ENCODE measurements at places on chromosomes 3 and 15.

DNA sequence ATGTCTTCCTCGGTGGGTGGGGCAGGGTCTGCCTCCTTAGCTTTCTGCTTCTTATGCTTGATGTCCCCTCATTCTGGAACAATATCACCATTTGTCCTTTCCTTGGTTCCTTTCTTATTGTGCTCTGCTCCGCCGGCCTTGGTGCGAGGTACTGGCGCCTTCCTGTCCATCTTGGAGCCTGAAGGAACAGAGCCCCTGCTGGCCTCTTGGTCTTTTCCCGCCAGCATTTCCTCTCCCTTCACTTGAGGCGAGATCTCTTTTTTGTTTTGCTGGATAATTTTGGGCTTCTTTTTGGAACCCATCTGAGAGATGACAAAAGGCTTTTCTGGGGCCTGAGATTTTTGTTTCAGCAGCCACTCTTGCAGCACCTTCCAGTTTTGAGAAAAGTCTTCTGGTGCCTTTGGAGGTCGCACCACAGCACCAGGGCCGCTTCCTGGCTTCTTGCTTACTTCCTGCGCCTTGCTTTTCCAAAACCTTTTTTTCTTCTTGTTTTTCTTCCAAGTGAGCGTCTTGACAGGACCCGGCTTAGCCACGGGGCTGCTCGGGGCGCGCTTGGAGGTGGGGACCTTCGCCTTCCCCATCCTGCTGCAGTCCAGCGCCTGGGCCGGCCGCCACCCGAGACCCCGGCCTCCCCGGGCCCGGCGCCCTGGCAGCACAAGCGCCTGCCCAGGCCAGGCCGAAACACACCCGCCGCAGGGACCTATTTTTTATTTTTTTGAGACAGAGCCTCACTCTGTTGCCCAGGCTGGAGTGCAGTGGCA is 127.1 kb downstream of the KLF13 start:
- no peak for DNase-seq

DNA sequence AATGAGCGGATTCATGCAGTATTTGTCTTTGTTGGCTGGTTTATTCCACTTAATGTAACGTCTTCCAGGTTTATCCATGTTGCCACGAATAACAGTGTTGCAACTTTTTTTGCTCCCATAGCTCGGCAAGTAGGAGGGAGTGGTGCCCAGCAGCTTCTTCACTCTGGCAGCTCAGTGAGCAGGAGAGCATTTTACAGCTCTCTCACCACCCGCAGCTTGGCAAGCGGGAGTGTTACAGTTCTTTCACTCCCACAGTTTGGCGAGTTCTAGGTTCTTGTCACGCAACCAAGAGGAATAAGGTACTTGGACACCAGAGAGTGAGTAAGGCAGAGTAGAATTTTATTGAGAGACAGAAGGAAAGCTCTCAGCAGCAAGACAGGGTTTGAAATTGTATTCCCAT is 935.2 kb downstream of the TBL1XR1 start:
- DNase-seq = no peak

DNA sequence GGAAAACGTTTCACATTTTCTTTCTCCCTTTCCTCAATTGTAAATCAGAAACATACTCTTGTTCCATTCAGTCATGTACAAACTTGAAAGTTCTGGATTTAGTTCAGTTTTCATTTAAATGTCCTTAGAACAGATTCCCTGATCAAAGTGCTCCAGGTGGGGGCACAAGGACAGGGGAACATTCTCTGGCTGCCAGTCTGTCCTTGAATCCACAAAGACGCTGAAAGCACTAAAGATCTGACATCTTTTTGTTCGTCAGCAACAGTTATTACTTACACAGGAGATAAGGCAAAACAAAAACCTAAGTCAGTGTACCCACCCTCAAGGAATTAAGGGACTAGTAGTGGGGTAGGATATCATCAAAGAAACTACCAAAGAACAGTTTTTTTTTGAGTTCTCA is 139.2 kb downstream of the GHSR start:
- DNase-seq = no peak

GRCh38 chr3:150015901-150016300 is 45.2 kb upstream of the PFN2 start:
- no peak for DNase-seq

DNA sequence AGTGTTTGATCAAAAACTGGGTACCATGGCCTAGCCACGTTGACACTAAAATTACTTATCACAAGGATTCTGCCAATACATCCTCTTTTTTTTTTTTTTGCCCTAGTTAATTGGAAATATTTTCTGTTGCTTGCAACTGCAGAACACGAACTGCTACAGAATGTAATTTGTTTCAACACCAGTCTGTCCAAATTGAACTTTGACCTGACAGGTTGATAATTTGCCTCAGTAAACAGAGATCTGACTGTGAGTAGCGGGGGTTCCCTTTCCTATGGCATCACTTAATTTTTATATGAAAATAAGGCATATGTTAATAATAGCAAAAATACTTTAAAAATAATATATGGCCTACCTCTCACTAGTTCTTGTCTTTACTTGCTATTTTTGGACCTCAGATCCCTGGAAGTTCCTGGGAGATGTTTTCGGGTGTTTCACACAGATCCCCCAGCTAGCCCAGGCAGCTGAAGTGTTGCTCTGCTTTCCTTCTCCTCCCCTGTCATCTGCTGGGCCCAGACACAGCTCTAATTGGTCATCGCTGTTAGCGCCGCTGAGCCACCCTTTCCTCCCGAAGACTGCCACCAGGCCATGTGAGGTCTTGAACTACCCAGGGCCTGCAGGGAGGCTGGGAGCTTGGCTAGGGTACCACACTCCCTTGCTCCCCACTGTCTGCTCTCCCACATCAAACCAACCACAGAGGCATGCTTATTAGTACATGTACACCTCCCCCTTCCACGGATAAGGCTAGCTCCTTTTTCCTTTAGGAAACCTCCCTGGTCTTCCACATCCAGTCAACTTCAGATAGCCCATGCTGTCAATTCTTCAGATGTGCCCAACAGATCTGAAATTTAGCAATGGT is 89.8 kb upstream of the RNF7 start:
- DNase-seq = no peak

DNA sequence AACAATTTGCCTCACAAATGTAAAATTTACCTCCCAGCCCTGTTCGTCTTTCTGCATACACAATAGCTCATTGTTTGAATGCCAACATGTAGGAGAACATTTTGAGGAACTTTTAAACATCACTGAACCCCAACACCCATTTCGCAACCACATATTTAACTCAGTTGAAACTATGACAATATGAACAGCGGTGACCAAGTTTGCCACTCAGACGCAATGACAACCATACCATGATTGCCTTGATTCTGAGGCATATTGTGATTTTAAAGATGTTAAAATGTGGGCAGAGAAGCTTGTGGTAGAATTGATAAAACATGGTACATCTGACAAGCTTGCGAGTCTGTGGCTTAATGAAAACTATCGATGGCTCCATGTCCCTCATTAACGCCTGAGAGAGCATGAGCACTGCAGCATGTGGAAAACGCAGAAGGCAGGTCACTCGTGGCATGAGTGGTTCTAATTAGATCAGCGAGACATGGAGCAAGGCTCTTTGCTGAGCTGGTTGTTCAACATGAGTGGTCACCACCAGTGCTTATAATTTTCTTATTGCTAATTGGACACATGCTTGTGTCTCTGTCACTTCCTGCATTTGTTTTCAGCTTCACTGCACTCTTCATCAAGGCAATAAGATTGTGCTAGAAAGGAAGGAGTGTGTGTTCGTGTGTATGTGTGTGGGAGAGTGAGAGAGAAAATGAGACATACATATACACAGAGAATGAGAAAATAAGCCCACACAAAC is 116.8 kb downstream of the CHST2 start:
- no peak for DNase-seq

DNA sequence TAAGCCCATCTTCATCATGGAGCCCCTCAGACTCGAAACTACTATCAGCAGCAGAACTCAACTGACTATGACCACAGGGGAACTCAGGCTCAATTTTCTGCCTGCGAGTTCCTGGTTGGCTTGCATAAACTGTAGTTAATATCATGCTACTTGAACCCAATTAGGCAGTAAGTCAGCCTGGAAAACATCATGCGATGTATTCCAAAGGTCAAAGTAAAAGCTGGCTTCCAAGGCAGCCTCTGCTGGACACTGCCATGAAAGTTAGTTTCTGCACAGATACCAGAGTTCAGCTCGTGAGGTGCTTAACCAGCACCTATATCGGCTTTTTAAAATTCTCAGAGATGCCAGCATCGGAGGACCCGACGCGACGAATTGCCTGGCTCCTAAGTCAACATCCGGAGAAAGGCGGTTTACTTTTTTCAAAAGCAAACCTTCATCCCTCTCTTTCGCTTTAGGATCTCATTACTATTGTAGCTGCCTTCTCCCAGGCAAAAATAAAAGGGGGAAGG is 3.8 kb downstream of the ANP32A start:
- DNase-seq = no peak

GRCh38 chr15:69535101-69535638 is 82.6 kb downstream of the RPLP1 start:
- no peak for DNase-seq

GRCh38 chr3:4776980-4777581 is 202.2 kb upstream of the BHLHE40 start:
- no peak for DNase-seq

- no peak for DNase-seq
Measured at GRCh38 chr3:76943058-76943457, 96.8 kb upstream of the ROBO2 start.

DNA sequence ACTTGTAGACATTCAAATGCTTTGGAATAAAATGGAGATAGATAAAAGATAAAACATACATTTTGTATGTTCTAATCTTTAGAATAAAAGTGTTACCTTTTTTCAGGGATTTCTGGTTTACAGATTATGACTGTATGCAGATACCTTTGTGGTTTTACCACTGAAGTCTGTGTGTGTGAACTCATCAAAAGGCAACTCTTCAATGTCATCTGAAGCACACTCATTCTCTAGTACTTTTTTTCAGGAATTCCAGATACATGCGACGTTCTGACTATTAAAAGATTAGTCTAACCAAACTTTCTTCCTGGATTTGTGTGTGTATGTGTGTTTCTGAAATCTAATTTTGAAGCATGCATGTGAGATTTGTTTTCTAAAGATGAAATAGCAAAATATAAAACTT is 188.6 kb downstream of the NLGN1 start:
- DNase-seq = no peak

DNA sequence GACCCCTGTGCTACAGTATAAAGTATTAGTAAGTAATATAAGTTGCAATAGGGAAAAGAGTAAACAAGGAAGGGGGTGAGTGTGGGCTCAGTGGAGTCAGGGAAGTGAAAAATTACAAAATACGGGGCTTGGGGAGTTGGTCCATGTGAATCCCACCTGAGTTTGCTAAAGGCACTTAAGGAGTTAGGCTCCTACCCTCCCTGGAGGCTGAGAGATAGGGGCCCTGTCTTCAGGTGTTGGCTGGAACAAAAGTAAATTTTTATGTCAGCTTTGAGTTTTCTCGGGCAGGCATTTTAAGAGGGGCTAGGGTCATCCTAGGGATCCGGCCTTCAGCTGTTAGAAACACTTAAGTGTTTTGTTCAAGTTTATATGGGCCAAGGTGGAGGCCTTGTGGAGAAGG is 8.2 kb downstream of the TRPC1 start:
- DNase-seq = no peak

DNA sequence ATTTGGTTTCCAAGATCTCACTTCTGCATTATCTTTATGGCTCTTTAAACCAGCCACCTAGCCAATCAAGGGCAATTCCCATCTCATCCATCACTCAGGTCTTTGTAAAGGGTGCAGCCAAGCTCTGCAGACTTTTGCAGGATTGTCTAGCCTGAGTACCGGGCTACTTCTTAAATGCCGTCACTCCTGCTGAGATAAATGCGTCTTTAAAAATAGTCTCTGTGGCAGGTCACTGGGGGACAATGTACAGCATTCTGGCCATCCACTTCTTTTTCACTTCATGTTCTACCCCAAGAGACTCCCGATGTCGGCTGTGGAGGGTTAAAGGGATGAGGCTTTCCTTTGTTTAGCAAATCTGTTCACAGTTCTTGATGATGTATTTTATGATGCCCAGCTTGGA is 194.7 kb downstream of the SV2B start:
- no peak for DNase-seq

GRCh38 chr3:178120367-178120766 is 415.9 kb upstream of the KCNMB2 start:
- DNase-seq = no peak

DNA sequence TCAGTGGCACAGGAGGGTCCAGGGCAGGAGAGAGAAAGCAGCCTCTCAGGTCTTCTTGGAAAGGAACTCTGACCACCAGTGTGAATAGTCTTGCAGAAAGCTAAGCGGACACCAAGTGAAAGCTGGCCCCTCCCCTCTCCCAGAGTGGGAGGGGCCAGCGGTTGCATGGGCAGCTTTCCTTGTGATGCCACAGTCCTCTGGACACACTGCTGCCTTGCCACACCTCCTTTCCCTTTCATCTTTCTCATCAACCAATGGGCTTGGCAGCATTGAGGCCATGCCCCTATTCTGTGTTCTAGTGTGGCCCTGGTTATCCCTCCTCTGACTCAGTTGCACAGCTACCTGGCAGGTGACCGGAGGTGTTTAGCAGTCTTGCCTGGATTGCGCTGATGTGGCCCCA is 49.7 kb upstream of the GOLGA6B start:
- DNase-seq = no peak

- no peak for DNase-seq
Measured at GRCh38 chr3:70919661-70920060, 607.2 kb upstream of the MDFIC2 start.

GRCh38 chr15:31258260-31258659 is 68.4 kb upstream of the KLF13 start:
- DNase-seq = no peak

GRCh38 chr3:66224220-66224619 is 3.4 kb downstream of the SLC25A26 start:
- DNase-seq = no peak

DNA sequence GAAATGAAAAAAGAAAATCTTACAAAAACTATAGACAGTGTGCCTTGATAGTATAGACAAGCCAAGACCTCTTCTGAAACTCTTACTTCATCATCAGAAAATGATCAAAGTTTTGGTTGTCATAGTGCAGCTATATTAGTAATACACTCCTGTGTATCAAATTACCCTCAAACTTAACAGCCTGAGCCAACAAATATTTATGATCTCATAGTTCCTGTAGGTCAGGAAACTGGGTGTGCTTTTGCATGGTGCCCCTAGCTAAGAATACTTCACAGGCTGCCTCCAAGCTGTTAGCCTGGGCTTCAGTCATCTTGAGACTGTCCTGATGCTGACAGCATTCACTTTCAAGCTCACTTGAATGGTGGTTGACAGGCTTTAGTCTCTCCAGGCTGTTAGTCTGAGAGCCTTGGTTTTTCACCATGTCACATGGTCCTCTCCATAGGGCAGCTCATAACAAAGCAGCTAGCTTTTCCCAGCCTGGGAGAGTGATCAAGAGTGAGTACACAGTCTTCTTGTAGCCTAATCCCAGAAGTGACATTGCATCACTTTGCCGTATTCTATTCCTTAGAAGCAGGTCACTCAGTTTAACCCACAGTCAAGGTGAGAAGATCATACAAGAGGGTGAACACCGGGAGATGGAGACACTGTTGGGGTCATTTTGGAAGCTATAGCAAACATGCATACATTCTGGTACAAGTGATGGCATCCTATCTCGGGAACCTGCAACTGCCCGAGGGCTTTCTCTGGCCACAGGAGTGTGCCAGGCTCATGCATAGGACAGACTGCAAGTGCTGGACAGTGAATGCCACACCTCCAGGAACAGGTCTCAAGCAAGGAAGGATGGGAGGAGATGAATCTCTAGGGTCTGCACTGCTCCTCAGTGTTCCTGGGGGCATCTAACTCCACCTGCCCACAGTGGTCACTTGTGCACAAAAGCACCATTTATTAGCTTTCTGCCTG is 173.4 kb upstream of the CADPS start:
- DNase-seq = no peak

Data from cerebellar nuclear complex (tissue), 1 donor.